ENCODE measurements at places on chromosomes 12 and 14.
A peak's percentile ranks its signal among the peaks of the same experiment; 100 is the strongest.

DNA sequence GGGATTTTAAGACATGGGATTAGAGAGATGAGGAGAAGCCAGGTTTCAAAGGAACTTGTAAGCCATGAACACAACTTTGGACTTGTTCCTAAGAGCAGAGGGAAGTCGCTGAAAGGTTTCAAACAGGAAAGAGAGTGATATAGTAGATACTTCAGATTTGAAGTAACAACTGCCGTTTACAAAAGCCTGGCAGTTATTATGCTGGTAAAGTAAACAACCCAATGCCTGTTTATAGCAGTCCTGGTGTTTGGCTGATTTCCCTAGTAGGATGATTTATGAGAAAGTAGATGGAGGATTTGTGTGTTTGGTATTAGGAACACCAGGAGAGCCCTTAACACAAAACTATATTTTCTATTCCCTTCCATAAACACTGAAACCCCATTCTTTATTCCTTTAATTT lies 285.7 kb downstream of the RMST start:
- no peak for DNase-seq

- no peak for DNase-seq
Measured at GRCh38 chr14:43471595-43471994, 1035.5 kb downstream of the FSCB start.

GRCh38 chr14:100275214-100275613 lies 31.0 kb downstream of the SLC25A29 start:
- no peak for DNase-seq

DNA sequence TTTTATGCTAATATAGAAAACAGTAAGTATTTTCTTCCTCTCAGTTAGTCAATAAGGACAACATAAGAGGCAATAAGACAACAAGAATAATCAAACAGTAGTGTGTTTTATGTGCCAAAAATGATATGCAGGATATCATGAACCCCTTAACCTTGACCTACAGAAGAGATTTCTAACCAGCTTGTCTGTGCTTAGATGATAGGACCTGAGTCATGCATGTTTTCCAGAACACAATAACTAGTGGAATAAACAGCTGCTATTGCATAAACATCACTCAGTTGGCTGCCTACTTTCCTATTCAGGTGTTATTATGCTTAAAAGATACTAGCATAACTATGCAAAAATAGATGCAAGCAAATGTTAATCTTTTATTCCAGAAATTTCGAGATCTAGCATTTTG lies 282.5 kb downstream of the PRKD1 start:
- DNase-seq = no peak

DNA sequence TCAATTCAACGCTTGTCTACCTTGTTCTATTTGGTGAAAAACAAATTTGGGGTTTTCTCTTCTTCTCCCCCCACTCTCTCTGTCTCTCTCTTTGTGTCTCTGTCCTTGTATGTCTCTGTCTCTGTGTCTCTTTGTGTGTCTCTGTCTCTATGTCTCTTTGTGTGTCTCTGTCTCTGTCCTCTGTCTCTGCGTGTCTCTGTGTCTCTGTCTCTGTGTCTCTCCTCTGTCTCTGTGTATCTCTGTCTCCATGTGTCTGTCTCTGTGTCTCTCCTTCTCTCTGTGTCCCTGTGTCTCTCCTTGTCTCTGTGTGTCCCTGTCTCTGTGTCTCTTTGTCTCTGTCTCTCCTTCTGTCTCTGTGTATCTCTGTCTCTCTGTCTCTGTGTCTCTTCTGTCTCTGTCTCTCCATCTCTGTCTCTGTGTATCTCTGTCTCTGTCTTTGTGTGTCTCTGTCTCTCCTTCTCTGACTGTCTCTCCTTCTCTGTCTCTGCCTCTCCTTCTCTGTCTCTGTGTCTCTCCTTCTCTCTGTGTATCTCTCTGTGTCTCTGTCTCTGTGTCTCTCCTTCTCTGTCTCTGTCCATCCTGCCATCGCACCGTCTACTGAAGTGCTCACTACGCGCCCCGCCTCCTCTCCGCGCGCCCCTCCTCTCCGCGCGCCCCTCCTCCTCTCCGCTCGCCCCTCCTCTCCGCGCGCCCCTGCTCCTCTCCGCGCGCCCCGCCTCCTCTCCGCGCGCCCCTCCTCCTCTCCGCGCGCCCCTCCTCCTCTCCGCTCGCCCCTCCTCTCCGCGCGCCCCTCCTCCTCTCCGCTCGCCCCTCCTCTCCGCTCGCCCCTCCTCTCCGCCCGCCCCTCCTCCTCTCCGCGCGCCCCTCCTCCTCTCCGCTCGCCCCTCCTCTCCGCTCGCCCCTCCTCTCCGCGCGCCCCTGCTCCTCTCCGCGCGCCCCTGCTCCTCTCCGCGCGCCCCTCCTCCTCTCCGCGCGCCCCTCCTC lies 12.8 kb downstream of the LRCOL1 start:
- DNase-seq = no peak

GRCh38 chr12:62631471-62632410 lies 165.1 kb downstream of the MON2 start:
- DNase-seq = peak; percentile 84

GRCh38 chr12:108255252-108255602 lies 83.9 kb downstream of the CMKLR1 start:
- DNase-seq = no peak

GRCh38 chr14:103551338-103551762 lies 11.1 kb downstream of the BAG5 start:
- DNase-seq = no peak

DNA sequence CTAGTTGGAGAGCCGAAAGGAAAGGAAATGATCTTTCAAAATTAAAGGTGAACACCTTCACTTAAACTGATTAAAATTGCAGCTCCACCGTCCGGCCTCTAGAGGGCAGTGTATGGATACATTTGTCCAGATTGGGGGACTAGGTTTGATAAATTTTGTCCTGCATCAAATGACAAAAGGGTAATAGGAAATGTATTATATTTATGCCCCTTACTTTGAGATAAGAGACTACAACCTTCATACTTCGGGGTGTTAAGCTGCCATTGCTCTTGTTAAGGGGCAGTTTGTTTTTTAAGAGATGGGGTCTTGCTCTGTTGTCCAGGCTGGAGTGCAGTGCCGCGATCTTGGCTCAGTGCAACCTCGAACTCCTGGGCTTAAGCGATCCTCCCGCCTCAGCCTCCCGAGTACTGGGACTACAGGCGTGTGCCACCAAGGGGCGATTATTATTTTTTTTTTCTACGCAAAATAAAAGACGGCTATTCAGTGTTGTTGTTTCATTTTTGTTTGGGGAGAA lies 818 bp upstream of the SUOX start:
- DNase-seq = peak; percentile 82

DNA sequence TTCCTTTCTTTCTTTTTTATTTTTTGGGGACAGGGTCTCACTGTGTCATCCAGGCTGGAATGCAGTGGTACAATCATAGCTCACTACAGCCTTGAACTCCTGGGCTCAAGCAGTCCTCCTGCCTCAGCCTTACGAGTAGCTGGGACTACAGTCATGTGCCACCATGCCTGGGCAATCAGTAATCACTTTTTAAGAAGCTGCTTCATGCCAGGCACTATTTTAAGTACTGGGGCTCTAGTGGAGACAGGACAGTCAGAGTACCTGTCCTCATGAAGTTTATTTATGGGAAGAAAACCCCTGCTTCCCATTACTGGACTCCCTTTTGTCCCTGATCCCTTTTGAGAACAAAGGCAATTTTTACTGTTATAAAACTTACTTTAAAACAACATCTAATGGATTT lies 124.0 kb upstream of the NPAS3 start:
- no peak for DNase-seq

GRCh38 chr12:124739953-124740561 lies 123.6 kb downstream of the SCARB1 start:
- DNase-seq = no peak

DNA sequence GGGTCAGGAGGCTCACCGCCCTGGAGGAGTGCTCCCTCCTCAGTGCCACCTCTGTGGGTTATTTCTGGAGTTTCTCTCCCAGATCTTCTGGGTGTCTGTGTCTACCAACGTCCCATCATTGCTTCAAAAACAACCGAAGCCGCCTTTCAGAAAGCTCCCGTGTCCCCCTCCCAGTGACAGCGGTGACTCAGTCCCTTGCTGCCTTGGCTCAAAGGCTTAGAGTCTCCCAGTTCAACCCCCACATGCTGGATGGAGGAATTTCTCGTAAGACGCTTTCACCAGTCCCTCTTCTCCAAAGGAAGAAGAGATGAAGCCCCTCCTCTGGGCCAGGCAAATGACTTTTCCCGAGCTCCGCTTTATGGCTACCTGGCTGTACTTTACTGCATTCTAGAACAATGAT lies 146.6 kb downstream of the RBM19 start:
- DNase-seq = no peak

DNA sequence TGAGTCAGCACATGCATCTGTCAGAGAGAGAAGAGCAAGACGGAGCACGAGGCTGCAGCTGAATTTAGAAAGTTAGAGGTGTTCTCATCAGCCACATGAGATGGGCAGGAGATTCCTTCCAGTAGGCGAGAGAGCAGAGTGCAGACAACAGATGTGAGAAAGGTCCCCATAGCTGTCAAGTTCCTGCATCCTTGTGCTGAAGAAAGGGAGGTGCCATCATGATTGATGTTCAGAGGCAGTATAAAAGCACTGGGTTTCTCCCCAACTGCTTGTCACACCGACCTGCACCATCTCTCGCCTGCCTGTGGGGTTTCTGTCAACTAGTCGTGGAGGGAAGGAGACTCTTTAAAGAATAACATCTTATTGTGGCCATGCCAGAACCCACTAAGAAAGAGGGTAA lies at the start of gene MYBPC1:
Gene MYBPC1 (plus strand): TSS at position 272 of the 400 bp plus-strand sequence. CDS start 100 bp downstream, at position 372.
- DNase-seq = no peak

- DNase-seq = no peak
Measured at GRCh38 chr12:118900993-118901392, 80.3 kb upstream of the SRRM4 start.

DNA sequence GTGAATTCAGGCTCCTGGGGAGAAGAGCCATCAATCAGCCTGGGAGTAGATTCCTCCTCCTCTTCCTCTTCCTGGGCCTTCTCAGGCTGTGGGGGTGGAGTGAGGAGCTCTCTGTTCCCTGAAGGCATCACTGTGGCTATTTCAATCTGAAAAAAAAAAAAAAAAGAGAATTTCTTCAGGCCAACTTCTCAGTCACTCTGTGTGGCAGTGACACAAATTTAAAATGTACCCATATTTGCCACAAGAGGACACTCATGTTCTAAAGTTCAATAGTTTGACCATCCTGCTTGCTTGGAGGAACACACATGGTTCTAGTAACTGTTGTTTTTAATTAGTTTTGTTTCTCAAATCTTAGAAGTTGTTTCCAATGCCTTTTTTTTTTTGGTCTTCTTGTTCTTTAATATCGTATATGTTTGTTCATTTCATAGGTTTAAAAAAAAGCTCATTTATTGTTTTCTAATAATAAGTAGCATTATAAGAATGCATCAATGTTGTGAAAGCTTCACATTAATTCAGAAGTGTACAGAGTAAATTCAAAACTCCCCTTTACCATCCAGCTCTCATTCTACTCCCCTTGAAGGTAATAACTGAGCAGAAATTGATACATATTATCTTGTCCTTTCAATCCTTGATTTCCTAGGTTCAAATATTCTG lies 23.3 kb upstream of the CCER1 start:
- DNase-seq = peak; percentile 77

GRCh38 chr12:15092826-15093225 lies 120.0 kb downstream of the PDE6H start:
- DNase-seq = no peak

GRCh38 chr14:67539116-67539515 lies 6.0 kb downstream of the PLEKHH1 start:
- DNase-seq = no peak

DNA sequence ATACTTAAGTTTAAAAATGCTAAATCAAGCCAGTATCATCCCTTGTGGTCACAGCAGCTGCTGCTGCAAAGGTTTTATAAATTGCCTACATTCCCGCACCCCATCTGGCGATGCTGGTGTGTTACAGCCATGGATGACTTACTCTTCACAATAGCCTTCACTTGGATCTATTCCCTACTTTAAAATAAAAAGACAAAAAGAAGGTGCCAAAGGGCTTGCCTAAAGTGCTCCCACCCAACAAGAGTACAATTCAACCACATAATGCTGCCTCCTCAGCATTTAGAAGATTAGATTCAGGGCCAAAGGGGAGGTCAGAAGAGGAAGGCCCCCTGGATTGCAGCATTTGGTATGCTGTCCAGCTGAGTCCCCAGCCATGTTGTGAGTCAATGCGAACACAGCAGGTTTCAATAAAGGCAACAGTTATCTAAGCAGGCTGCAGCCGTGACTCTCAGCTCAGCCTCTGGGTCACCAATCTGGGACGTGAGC lies 176.1 kb downstream of the DAD1 start:
- DNase-seq = no peak

GRCh38 chr14:67002994-67003753 lies 186.1 kb upstream of the GARIN2 start:
- DNase-seq = peak; percentile 1

DNA sequence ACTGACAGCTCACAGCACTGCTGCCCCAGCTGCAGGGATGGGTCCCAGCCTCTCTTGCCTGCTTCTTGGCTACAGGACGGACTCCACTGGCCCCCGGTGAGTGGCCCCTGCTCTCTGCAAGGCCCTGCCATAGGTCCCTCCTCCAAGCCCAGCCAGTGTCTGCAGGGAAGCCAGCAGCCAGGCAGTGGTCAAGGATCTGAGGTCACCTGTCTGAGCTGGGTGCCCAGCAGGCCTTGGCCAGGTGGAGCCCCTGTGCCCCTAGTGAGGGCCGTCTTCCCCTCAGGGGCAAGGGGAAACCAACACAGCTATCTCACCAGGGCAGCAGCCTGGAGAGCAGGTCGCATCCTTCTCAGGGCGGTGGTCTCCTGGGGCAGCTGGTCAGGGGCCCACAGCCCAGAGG lies 13.2 kb downstream of the XRCC3 start:
- DNase-seq = no peak

GRCh38 chr12:1429980-1430379 lies 164.4 kb downstream of the FBXL14 start:
- DNase-seq = no peak

- no peak for DNase-seq
Measured at GRCh38 chr14:31774567-31774966, 213.4 kb downstream of the NUBPL start.

DNA sequence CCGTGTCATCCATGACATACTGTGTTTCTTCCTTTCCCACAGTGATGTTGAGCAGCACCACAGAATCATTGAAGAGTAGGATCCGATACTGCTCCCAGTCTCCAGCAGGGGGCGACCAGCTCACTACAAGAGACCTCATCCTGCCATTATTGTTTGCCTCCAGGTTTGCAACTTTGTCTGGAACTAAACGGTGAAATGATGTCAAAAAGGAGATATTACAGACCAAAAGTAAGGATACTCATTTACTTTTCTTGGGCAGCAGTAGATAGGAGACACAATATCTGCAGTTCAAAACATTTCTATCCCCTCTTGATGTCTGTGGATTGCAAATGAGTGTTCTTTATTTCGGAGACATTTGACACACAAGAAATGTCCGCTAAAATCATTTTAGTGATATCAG lies 47.2 kb downstream of the PTPRB start:
- peak; percentile 87 for DNase-seq

GRCh38 chr14:65330416-65330815 lies 82.1 kb upstream of the FUT8 start:
- DNase-seq = no peak
